ENCODE measurements at places on chromosomes 1 and 21. TPM values are rescaled to one million over a fixed set of nuclear protein-coding genes. Genes with fewer than 3 reads are reported as not detected.

GRCh38 chr1:67618285-67619018 is 66.5 kb upstream of the GADD45A start:
- no peak for DNase-seq

- DNase-seq = no peak
Observed at GRCh38 chr1:182281541-182281940, 110.0 kb downstream of the GLUL start.

GRCh38 chr21:30935889-30936168 is 54.4 kb upstream of the KRTAP11-1 start:
- DNase-seq = no peak

AK5 gene
- total RNA-seq = not detected

CORT gene
- total RNA-seq = not detected

GRCh38 chr1:165408518-165408917 is 36.4 kb downstream of the RXRG start:
- DNase-seq = peak; percentile 44

DNA sequence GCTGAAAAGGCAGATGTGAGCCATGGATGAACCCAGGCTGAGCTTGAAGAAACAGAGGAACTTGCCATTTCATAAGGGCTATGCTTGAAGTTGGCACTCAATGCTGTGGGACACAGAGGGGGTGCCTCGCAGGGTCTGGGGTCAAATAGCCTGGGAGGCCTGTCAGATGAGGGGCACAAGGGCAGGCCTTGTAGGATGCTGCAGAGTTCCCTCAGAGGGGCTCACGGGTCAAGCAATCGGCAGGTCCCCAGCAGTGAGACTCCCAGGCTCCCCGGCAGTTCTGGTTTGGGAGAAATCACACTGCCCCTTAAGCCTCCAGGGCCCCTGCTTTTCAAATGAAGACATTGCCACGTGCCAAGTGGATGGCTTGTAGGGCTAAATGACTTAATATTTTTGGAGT is 116.7 kb upstream of the GRIK3 start:
- DNase-seq = no peak

TNFRSF9 gene
- total RNA-seq = 0.91 TPM

GRCh38 chr1:111961016-111961415 is 28.5 kb downstream of the KCND3 start:
- DNase-seq = no peak

NR5A2 gene
- 9.1 TPM for total RNA-seq

- DNase-seq = no peak
Observed at GRCh38 chr1:220572416-220572815, 44.5 kb downstream of the MARK1 start.

DNA sequence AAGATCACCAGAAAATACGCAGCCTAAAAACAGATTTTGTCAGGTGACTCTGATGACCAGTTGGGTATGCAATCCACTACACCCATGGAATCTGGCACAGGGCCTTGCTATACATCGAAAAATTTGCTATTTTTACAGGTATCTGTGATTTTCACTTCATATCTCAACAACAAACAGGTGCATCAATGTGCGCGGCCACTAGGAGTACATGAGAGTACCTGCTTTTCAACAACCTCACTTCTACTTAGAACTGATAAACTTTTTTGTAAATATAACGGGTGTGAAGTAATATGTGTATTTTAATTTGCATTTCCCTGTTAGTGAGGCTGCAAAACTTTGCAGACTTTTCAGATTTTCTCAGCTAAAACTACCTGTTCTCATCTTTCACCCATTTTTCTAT is 80.8 kb downstream of the SLC45A1 start:
- DNase-seq = no peak

PPFIA4 gene
- total RNA-seq = 9.4 TPM

GRCh38 chr1:55689800-55690199 is 474.6 kb upstream of the USP24 start:
- no peak for DNase-seq

DNA sequence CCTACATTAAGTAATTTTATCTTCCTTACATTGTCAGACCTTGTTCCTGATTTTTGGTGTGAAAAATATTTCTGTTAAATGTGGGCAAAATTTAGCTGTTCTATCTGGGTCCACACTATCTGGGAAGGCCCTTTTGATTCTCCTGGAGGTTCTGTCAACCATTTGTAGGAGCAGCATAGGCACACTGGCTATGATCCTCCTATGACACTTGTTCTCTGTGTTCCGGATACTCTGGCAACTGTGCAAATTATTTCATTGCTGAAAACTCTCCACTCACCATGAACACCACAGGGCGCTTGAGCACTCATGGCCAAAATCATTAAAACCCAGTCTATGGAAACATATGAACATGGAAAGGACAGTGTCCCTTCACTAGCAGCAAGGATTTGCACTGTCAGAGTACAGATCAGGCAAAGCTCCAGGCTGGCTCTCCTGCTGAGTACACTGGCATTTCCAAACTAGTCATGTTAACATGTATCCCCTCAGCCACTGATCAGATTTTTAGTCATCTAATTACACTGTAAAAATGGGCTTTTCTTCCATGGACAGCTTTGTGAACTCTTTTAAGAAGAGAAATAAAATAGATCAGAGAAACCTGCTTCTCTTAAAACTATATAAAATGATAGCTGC is 43.9 kb upstream of the SGIP1 start:
- DNase-seq = no peak

TPTE gene
- total RNA-seq = not detected

DNA sequence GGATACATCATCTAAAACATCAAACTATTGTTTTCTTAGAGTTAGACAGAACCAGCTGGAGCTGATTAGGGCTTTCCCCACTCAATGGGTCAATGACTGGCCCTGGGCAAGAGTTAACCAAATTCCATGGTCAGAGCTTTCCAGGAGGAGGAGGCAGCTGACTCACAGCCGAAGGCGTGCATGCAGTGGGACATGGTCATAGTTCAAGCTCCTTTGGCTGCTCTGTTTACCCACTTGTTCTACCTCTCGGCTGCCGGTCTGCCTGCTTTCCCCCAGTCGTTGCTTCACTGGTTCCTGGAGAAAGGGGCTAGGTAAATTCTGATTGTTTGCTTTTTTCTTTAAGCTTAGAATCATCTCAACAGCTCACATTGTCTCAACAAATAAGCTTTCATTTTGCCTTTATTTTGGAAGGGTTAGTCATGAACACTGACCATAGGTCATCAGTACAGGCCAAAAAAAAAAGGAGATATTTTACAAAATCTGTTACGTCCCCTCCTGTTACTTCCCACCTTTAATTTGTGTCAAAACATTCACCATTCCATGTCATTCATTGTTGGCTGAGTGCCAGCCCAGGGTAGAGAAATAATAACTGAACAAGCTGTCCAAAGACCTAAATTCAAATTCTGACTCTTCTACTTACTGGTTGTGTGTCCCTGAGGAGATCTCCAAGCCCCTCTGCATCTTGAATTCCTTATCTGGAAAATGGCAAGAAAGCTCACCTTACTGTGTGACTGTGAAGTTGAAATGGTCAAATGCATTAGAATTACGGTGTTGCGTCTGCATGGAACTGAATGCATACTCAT is 12.0 kb downstream of the MAB21L3 start:
- peak; percentile 66 for DNase-seq

HAO2 gene
- total RNA-seq = 0.39 TPM

GRCh38 chr21:40947713-40948112 is 100.8 kb upstream of the DSCAM start:
- no peak for DNase-seq

GRCh38 chr1:183273300-183273699 is 87.2 kb downstream of the LAMC2 start:
- no peak for DNase-seq

DNA sequence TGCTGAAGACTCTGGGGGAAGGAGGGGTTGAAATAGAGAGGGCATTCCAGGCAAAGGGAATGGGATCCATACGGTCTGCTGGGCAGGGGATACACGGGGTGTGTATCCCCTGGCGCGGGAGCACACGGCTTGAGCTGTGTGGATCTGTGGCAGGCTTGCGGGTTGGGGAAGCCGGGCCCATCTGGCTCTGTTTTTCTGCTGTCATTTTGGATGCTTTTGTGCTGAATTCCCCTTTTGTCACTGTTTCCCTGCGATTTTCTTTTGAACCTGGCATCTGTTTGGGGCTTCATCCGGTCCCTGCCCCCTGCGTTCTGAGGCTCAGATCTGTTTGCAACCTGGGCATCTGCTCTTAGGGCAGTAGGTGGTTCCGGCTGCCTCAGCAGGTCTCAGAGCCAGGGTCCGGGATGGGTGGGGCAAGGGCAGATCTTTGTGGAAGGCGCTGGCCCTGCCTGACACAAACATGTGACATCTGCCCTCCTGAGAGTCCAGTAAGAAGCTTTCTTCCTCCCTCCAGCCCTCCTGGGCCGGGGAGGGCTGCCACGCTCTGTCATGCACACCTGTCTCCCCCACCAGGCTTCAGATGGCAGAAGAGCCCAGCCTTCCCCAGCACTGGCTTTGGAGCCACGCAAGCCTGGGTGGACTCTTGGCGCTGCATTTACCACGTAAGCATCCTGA is 84.0 kb downstream of the IGSF21 start:
- no peak for DNase-seq

- DNase-seq = no peak
Observed at GRCh38 chr1:191498318-191498717, 659.9 kb upstream of the RGS18 start.

TMEM200B gene
- 3.3 TPM for total RNA-seq

DNA sequence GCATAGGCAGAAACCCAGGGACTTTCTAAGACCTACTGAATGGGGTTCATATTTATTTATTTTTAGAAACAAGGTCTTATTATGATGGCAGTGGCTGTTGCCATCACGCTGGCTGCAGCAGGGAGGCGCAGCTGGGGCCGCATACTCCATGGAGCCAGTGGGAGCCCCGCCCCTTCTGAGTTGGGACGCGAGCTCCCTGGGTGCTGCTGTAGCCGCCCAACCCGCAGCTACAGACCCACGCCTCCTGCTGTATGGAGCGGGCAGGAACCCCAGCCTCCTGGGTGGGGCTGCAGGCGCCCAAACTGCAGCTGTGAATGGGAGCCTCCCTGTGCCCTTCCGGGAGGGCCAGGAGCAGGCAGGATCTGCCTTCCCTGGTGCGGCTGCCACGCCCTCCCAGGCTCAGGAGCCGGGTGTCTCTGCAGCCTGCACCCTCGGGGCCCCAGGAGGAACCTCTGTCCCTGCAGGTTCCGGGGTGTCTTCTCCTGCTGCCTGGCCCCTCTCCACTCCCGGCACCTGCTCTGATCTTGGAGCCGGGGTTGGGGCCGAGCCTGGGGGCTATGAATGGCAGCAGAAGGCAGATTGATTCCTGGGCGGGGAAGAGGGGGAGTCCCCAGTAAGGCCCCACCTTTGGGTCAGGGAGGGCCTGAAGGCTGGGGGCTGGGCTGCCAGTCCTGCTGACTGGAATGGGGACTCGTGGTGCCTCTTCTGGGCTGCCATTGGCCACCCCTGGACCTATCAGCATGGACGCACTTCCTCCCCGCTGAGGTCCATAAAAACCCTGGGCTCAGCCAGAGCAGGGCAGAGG is 66.5 kb upstream of the LRRN2 start:
- no peak for DNase-seq

GRCh38 chr21:37093977-37094376 is 20.9 kb downstream of the TTC3 start:
- no peak for DNase-seq

DNA sequence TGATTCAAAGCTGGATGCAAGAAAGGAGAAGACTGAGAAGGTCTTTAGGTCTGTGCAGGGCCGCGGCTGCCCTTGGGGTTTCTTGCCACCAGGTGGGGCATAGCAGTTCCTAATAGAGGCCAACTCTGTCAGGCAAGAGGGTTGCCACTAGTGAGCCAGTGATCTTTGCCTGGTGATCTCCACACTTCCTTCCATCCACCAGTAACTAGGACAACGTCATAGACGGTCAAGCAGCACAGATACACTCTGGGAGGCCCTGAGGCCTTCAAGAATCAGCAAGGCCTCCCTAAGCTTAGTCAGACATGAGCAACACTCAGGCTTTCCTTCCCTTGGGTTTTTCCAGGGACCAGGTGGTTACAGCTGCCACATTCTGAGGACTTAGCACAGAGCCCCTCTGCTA is 32.9 kb upstream of the ATP2B4 start:
- DNase-seq = peak; percentile 40

DNA sequence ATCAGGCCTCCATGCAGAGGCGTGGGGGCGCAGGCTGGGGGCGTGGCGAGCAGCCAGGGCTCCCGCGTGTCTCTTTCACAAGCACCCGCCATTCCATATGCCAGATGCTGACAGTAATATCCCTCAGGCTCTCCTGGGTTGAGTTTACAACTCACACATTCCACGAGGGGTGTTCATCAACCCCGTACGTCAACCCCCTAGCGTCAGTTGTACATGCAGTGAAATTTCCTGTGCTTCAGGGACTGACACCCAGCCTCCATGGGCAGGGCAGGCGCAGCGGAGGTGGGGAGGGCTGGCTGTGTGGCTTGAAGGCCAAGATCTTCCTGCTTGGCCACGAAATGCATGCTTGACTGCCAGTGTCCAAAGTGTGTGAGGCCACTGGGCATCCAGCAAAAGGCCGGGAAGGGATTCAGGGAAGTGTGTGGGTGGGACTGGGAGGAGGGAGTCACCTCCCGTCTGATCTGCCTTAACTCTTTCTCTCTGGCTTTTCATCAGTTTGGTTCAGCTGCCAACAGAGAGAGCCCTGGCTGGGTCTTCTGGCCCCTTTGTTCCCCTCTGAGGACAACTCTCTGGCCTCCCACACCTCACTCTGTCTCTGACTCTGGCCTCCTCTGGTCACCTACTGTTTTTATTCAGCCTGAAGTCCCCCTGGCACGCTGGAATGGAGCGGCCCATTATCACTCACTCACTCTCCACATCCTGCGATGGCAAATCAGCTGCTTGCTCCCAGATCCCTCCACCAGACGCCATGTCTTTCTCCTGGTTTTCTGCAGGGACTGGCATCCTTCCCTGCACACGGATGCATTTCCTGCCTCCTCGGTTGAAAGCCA is 33.8 kb downstream of the CLIC6 start:
- no peak for DNase-seq

GRCh38 chr1:40803902-40804301 is 20.3 kb downstream of the KCNQ4 start:
- no peak for DNase-seq

DNA sequence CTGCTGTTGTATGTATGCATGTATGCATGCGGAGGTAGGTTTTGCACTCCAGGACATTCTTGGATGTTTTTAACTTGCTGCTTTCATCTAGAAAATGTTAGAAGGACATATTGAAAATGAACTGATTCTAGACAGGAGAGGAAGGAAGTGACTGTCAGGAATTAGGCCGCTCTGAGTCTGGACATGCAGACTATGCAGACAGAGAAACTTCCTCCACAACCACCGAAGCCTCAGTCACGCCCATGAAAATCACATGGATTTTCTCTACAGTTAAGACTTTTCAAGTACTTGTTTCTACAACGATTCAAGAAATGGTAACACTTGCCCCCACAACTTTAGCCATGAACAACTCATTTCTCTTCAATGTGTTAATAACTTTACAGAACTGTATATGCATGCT is 211.1 kb downstream of the SMYD3 start:
- no peak for DNase-seq

OR2T11 gene
- total RNA-seq = not detected

- DNase-seq = no peak
Observed at GRCh38 chr1:47885062-47885830, 111.9 kb downstream of the TRABD2B start.

DRAXIN gene
- total RNA-seq = 0.05 TPM

TRIM62 gene
- total RNA-seq = 2.5 TPM

Measured in Caco-2 (cell line).